ENCODE measurements at places on chromosomes 12 and 14.

DNA sequence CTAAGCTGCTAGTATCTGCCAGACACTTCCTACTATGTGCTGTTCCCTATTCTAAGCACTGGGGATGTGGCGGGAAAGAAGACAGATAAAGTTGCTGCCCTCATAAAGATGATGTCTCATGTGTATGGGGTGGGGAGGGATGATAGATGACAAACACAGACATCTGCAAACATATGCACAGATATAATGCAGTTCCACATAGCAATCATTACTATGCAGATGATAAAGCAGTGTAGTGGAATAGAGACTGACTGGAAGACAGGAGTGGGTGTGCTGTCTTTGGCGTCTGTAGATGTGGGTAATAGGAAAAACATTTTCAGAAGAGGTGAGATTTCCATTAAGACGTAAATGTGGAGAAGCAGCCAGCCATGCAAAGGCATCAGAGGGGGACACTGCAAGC lies 243.6 kb downstream of the DPY19L2 start:
- DNase-seq, result no peak

GRCh38 chr14:102095871-102096568 lies 9.2 kb upstream of the HSP90AA1 start:
- no peak for DNase-seq

- DNase-seq, result peak; percentile 8
Observed at GRCh38 chr14:100015251-100015655, 50.0 kb upstream of the EVL start.

GRCh38 chr12:55407866-55408265 lies 7.5 kb downstream of the OR6C65 start:
- no peak for DNase-seq

DNA sequence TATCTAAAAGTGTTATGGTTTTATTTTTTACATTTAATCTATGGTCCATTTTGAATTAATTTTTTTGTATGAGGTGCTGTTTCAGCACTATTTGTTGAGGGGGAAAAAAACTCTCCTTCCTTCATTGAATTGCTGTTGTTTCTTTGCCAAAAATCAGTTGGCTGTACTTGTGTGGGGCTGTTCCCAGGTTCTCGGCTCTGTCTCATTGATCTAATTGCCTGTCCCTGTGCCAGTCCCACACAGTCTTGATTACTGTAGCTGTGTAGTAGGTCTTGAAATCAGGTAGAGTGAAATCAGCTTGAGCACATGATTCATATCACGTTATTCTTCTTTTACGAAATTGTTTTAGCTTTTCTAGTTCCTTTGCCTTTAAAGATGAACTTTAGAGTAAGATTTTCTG lies 109.7 kb downstream of the ADGRD1 start:
- DNase-seq, result no peak

DNA sequence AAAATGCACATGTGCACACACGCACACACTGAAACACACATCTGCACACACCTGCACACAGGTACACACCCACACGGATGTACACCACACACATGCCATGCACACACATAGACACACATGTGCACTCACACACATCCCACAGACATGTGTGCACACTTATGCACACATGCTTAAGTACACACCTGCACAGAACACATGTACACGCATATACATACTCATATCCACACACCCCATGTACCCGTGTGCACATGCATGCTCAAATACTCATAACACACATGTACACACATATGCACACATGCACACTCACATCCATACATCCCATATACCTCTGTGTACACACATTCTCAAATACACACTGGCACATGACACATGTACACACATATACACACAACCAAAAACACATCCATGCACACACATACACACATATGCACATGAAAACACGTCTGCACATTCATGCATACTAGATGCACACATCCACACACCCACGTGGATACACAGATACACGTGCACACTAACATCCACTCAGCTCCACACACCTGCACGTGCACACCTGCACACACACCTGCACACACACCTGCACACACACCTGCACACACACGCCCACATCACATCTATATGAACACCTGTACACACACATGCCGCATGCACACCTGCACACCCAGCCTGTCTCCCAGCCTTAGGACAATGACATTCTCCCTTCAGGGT lies 336.7 kb downstream of the ADGRD1 start:
- DNase-seq, result no peak

GRCh38 chr12:75960086-75960910 lies 71.3 kb downstream of the PHLDA1 start:
- DNase-seq, result no peak

DNA sequence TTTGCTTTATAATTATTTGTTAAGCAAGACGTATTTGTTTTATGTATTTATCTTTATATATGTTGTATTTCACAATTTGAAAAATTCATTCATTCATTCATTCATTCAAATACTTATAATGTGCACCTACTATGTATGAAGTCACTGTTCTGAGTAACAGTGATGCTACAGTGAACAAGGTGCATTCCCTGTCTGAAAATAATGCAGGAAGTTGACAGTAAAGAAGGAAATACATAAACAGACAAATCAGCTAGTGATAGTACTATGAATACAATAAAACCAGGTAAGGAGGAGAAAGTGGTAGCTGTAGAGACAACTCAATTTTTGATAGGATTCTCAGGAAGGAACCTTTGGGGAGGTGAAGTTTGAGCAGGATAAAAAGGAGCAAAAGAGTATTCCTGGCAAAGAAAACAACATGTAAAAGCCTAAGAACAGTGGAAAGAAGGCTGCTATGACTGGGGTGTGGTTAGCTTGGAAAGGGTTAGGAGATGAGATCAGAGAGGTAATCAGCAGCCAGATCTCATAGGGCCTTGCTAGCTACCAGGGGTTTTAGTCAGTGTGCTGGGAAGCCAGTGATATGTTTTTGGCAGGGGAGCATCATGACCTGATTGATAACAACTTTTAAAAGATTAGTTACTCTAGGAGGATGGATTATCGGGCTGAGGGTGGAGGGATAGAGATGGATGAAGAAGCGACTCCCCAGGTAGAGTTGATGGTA lies 17.4 kb downstream of the BICDL1 start:
- no peak for DNase-seq

- no peak for DNase-seq
Observed at GRCh38 chr12:14850929-14851663, 7.8 kb upstream of the ART4 start.

DNA sequence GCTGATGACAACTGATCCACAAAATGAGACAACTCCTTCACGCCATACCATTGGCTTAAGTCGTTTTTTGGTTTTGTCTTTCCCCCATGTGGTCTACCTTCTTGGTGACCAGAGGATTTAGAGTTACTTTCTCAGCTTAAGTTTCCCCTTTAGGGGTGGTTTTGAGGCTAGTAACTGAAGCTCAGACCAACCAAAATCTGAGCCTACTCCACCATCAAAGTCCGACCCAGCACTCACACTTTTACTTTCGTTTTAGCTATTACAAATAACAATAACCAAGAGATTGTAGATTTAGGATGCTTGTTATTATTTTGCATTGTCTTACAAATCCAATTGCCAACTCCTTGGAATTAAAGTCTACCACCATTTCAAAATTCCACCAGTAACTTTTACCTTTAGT lies 130.6 kb upstream of the MDM1 start:
- DNase-seq, result no peak

GRCh38 chr12:34400986-34401658 lies 378.8 kb downstream of the ALG10 start:
- no peak for DNase-seq

DNA sequence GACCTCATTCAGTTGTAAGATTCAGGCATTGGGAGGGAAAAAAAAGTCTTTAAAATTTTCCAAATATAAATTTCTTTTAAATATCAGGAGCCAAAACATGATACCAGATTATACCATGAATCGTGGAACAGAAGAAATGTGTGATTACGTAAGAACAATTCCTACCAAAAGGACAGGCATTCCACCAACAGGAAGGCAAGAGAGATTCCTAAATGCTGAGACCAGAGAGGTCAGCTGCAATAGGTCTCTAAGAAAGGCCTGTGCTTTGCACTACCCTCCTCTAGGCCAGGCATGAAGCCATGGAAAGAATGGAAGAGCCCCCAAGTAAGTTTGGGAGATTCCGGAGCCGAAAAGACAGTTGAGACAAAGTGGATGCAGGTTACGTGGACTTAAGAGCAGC lies 83.7 kb downstream of the PTGER2 start:
- DNase-seq, result no peak

- no peak for DNase-seq
Observed at GRCh38 chr14:90585106-90585505, 188.3 kb downstream of the CALM1 start.

DNA sequence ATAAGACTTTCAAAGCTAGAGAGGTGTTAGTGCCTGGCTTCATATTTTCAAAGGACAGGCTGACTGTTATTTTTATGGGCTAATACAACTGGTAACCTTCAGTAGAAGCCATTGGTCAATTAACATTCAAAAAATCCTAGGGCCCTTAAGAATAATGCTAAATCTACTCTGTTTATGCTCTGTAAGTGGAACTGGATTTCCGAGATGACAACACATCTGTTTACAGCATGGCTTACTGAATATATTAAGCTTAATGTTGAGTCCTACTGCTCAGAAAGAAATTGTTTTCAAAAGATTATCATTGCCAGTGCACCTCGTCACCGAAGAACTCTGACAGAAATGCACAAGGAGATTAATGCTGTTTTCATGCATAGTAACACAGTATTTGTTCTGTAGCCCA lies 239.9 kb downstream of the TMTC2 start:
- no peak for DNase-seq

- DNase-seq, result no peak
Observed at GRCh38 chr12:16955083-16955657, 349.2 kb upstream of the LMO3 start.

DNA sequence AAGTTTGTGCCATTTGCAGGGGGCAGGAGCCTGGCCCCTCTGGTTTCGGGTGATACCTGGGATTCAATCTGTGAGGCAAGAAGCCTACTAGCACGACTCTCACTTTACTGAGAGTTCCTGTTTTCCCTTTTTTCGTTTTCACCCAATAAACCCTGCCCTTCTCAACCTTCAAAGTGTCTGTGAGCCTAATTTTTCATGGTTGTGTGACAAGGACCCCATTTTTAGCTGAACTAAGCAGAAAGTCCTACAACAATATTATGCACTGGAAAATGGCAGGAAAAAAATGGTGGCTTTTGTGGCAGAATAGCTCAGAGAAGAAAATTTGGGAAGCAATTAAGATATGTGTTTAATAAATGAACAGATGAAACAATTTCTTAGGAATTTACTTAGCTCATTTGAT lies 432.1 kb downstream of the C12orf50 start:
- DNase-seq, result no peak

DNA sequence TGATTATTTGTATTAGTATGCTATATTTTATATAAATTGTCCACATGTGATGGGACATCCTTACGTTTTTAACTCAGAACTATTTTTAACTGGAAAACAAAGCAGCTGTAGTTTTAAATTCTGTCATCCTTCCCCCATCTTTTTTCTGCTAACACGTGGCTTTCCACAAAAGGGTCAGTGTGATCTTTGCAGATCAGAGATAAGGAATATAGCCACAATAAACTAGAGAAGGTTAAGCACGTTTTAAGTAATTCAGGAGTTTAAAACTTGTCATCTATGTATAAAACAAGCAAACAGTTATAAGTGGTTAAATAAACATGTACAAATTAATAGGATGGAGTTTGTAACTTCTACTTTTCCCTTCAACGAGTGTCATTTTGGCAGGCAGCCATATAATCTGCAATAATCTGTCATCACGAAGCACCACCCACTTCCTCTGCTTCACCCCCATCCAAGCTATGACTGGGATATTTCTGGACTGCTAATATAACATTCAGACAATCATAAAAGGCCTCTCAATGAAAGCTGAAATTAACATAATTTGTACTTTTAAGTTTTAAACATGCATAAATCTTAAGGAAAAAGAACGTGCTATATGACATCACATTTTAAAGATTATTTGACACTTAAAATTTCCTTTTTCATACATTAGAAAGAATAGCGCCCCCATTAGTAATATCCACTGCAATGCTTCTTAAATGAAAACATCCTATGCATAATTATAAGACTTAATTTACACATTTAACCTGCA lies 15.3 kb downstream of the TAOK3 start:
- peak; percentile 92 for DNase-seq

DNA sequence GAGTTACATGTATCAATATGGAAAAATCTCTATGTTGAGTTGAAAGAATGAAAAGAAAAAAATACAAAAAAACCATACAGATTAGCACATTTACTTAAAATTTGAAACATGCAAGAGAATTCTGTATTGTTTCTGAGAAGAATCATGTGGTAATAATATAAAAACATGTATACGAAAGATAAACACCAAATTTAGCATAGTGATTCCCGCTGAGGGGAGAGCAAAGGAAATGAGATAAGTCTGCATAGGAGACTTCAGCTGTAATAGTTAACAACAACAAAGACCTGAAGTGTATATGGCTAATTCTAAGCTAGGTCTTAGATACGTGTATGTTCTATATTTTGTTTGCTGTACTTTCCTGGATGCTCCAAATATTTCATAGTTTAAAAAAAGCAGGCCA lies 46.5 kb downstream of the FNTB start:
- peak; percentile 32 for DNase-seq

GRCh38 chr12:45432710-45433109 lies 216.8 kb downstream of the ANO6 start:
- DNase-seq, result no peak

DNA sequence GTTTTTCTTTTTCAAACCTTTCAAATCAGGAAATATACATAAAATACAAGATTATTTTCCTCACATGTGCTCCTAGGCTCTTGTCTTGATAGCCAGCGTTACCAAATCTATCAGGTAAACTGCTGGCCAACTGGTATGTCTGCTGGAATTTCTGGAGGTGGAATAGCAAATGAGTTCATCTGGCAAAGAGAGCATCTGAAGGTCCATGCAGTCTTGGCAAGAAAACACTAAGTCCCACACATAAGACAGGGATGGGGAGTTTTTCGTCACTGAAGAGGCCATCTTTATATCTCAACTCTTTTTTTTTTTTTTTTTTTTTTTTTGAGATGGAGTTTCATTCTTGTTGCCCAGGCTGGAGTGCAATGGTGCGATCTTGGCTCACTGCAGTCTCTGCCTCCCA lies 60.1 kb downstream of the DERA start:
- DNase-seq, result no peak

DNA sequence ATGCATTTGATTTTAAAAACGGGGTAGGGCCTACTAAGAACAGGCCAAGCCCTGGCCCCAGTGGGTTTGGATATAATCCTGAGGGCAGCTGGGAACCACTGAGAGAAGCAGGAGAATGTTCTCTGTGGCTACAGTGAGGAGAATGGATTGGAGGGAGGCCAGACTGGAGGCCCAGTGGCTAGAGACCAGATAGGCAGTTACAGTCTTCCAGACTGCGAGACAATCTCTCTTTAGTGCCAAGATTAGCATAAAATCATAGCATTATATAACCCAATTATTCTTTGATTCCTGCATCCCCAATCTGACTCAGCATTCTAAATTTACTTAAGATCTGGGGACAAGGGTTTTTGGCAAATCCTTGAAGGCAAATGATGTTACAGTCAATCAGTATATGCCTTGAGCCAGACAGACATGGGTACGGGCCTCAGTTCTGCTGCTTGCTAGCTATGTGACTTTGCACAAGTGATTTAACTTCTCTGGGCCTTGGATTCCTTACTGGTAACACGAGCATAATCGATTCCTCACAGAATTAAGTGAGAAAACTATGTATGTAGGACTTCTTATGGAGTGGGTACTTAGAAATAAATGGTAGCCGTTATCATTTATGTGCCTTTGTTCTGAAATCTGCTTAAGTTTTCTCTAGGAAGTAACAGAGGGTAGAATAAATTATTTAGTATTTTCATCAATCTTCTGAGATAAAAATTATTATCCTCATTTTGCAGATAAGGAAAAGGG lies 18.3 kb downstream of the NINJ2 start:
- no peak for DNase-seq

GRCh38 chr12:24906141-24906540 lies 42.8 kb downstream of the BCAT1 start:
- DNase-seq, result no peak

Measured in hematopoietic multipotent progenitor cell treated with erythropoietin and hydrocortisone succinate and interleukin-3 and kit ligand, for 8 days (in vitro differentiated cells).